Gastrocnemius medialis (tissue), 4 donors: ENCODE measurements at places on chromosomes 1 and 21.

- no peak for DNase-seq
- H3K36me3 ChIP-seq: no peaks in the 10 kb centered on the region
- H3K4me3 ChIP-seq: no peak overlapping the region
- no peaks in the 10 kb centered on the region for H3K27me3 ChIP-seq
- H3K27ac ChIP-seq: no peak overlapping the region
- peaks cover 75% of the 10 kb centered on the region for H3K4me1 ChIP-seq
These were observed 39.7 kb downstream of the PRRX1 start for GRCh38 chr1:170703591-170703990.

DNA sequence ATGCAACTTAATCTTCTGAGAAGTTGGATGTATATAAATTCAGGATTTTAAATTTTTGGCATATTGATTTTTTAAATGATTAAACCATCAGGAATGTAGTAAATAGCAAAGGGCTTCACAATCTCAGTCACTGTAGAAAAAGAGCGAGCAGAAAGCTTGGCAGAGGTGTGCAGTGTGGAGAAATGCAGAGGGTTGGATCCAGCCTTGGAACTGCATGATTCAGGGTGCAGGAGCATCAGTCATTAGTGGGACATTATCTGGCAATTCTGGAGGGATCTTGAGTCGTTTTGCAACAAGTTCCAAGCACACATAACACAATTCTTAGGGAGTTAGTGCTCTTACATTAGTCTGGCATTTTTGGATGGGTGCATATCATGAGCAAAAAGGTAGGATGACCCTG, 267.9 kb downstream of the PLA2G4A start:
- no peak overlapping the region for H3K27ac ChIP-seq
- no peak overlapping the region for H3K4me3 ChIP-seq
- no peaks in the 10 kb centered on the region for H3K4me1 ChIP-seq
- no peaks in the 10 kb centered on the region for H3K27me3 ChIP-seq

GRCh38 chr21:36725793-36726386, 27.0 kb downstream of the SIM2 start:
- no peaks in the 10 kb centered on the region for H3K4me1 ChIP-seq
- no peak overlapping the region for H3K27ac ChIP-seq
- no peaks in the 10 kb centered on the region for H3K36me3 ChIP-seq
- H3K27me3 ChIP-seq: no peaks in the 10 kb centered on the region
- no peak for DNase-seq
- no peak overlapping the region for H3K4me3 ChIP-seq

GRCh38 chr1:210144736-210145135, 87.9 kb upstream of the SERTAD4 start:
- H3K27me3 ChIP-seq: no peaks in the 10 kb centered on the region
- no peaks in the 10 kb centered on the region for H3K36me3 ChIP-seq
- H3K27ac ChIP-seq: no peak overlapping the region
- no peak for DNase-seq
- H3K4me3 ChIP-seq: no peak overlapping the region

- H3K4me3 ChIP-seq: no peak overlapping the region
- H3K27ac ChIP-seq: no peak overlapping the region
- H3K4me1 ChIP-seq: no peaks in the 10 kb centered on the region
- no peak for DNase-seq
- no peaks in the 10 kb centered on the region for H3K36me3 ChIP-seq
- H3K27me3 ChIP-seq: peaks cover 6% of the 10 kb centered on the region
These were observed 25.4 kb upstream of the TMEM54 start for GRCh38 chr1:32926562-32926961.

GRCh38 chr1:37995751-37996345, 6.0 kb upstream of the SF3A3 start:
- peak overlapping the region; percentile 97 for H3K27ac ChIP-seq
- H3K36me3 ChIP-seq: peaks cover 24% of the 10 kb centered on the region
- no peak for DNase-seq
- peak overlapping the region; percentile 34 for H3K4me3 ChIP-seq
- H3K27me3 ChIP-seq: no peaks in the 10 kb centered on the region

- H3K4me1 ChIP-seq: no peaks in the 10 kb centered on the region
- no peaks in the 10 kb centered on the region for H3K27me3 ChIP-seq
- H3K4me3 ChIP-seq: peak overlapping the region; percentile 53
- no peaks in the 10 kb centered on the region for H3K36me3 ChIP-seq
These were observed 1.7 kb downstream of the PTGFR start for GRCh38 chr1:78492386-78492950.

GRCh38 chr1:23772854-23773242, 5.4 kb upstream of the PITHD1 start:
- H3K27me3 ChIP-seq: no peaks in the 10 kb centered on the region
- H3K36me3 ChIP-seq: no peaks in the 10 kb centered on the region
- no peak overlapping the region for H3K27ac ChIP-seq
- no peak for DNase-seq
- H3K4me3 ChIP-seq: no peak overlapping the region
